ENCODE measurements at places on chromosomes 1 and 21. TPM values are rescaled to one million over a fixed set of nuclear protein-coding genes. Genes with fewer than 3 reads are reported as not detected.

Gene VANGL2
- total RNA-seq = 0.02 TPM

Gene NCF2
- total RNA-seq = 6.2 TPM

Gene RAB3B
- total RNA-seq = 0.02 TPM

Gene HORMAD1
- total RNA-seq = not detected

Gene RNU1-4
- 1,962 TPM for total RNA-seq

Gene CLCA1
- total RNA-seq = not detected

GRCh38 chr1:183027031-183027430 lies 3.8 kb downstream of the LAMC1 start:
- H3K27ac ChIP-seq = no peak overlapping the region
- peaks cover 74% of the 10 kb centered on the region for H3K27me3 ChIP-seq
- H3K4me3 ChIP-seq = no peak overlapping the region
- peaks cover 11% of the 10 kb centered on the region for H3K4me1 ChIP-seq
- no peak for DNase-seq

DNA sequence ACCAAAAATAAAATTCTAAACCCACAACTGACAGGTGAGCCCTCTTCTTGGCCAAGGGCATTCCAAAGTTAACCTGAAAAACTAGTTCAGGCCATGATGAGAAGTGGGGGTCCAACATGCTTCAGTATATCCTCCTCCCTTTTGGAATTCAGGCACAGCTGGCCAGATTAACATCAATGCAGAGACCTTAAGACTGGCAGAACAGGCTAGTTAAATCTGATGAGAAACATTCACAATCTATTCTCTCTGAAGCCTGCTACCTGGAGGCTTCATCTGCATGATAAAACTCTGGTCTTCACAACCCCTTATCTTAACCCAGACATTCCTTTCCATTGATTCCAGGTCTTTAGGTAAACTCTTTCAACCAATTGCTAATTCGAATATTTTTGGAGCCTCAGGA lies 26.7 kb upstream of the ZBTB8B start:
- no peaks in the 10 kb centered on the region for H3K4me1 ChIP-seq
- peaks cover 12% of the 10 kb centered on the region for H3K27me3 ChIP-seq
- H3K27ac ChIP-seq = no peak overlapping the region

GRCh38 chr1:184623404-184623803 lies 131.3 kb downstream of the EDEM3 start:
- DNase-seq = no peak
- no peak overlapping the region for H3K4me3 ChIP-seq
- H3K36me3 ChIP-seq = no peaks in the 10 kb centered on the region
- H3K27me3 ChIP-seq = peaks cover 2% of the 10 kb centered on the region

DNA sequence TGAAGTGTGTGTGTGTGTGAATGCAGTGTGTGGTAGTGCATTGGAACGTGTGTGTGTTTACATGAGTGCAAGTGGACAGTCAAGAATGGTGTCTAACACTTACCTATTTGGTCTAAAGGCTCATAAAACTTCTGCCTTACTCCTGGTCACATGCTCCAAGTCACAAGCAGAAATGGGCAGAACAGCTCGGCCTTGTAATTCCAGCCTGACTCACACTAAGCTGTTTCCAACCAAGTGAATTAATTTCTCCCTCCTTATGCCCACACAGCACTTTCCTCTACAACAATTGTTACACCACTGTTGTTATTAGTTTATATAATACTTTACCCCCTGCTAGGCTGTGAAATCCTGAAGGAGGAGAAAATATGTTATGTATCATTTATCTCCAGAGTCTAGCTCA lies 43.8 kb downstream of the DDR2 start:
- H3K36me3 ChIP-seq = no peaks in the 10 kb centered on the region
- no peak overlapping the region for H3K4me3 ChIP-seq
- DNase-seq = no peak
- no peak overlapping the region for H3K27ac ChIP-seq
- H3K4me1 ChIP-seq = no peaks in the 10 kb centered on the region

DNA sequence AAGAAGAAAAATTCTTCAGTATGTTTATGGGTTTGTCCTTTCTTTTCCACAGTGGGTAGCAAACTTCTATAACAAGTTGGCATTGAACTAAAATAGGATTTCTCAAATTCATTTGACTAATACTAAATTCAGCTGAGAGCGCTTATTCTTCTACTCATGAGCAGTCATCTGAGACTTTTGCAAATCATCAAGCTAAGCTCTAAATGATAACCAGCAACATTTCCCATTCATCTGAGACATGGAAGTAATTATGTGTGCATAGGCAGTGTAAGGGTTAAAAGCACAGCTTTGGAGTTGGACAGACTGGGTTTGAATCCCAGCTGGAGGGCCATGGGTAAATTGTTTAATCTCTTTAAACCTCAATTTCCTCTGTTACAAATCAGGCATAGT lies 18.3 kb upstream of the CNR2 start:
- H3K4me3 ChIP-seq = no peak overlapping the region
- no peak overlapping the region for H3K27ac ChIP-seq
- DNase-seq = no peak
- no peaks in the 10 kb centered on the region for H3K36me3 ChIP-seq
- H3K27me3 ChIP-seq = peaks cover 4% of the 10 kb centered on the region

DNA sequence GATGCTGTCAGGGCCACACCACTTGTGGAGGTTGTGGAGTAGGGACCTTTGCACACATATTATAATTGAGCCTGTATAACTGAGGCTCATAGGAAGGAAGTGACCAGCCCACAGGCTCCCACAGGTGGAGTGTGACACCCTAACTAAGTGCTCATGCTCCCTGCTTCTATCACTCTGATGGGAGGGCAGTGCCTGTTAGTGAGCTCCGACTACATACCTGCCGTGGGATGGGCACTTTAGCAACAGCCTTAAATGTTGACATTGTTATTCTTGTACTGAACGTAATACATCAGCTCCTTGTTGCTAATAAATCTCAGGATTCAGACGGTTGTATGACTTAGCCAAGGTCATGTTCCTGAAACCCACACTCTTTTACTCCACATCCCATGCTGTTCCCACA lies 58.0 kb downstream of the BEND5 start:
- no peaks in the 10 kb centered on the region for H3K4me1 ChIP-seq
- no peaks in the 10 kb centered on the region for H3K27me3 ChIP-seq
- no peaks in the 10 kb centered on the region for H3K36me3 ChIP-seq
- DNase-seq = no peak
- no peak overlapping the region for H3K27ac ChIP-seq
- no peak overlapping the region for H3K4me3 ChIP-seq

DNA sequence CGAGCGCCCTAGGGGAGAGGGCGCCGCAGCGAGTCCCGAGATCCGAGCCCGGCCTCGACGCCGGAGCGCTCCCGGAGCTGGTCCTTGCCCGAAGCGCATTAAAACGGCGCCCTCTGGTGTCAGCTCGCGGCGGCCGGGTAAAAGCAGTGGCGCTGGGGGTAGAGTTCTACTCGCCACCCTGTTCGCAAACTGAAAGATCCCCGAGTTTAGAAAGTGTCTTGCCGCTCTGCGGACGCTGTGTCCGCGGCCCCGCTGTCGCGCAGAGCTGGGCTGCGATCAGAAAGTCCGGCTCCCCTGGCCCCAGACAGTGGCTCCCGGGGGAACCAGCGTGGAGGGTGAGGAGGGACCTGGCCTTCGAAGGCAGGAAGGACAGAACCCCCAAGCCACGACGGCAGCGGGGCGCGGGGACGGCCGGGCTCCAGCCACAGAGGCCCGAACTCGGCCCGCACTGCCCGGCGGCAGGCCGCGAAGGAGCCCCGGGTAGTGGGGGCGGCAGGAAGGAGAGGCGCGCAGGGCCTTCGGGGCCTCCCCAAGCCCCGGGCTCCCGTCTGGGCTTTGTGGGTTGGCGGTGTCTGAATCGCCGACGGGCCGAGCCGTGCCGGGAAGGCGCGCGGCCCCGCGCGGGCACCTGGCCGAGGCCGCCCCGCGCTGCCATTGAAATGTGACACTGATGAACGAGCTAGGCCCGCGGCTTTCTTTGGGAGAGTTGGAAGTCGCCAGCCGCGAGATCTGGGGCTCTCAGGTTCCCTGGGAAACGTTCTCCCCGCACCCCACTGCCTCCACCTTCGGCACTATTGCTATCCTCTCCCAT lies 39.1 kb upstream of the NFIA start:
- H3K36me3 ChIP-seq = no peaks in the 10 kb centered on the region
- H3K4me3 ChIP-seq = peak overlapping the region; percentile 49
- peaks cover 58% of the 10 kb centered on the region for H3K27me3 ChIP-seq

GRCh38 chr1:37159102-37159501 lies 124.8 kb upstream of the GRIK3 start:
- H3K27ac ChIP-seq = no peak overlapping the region
- H3K4me3 ChIP-seq = no peak overlapping the region
- no peaks in the 10 kb centered on the region for H3K27me3 ChIP-seq
- no peaks in the 10 kb centered on the region for H3K36me3 ChIP-seq
- H3K4me1 ChIP-seq = no peaks in the 10 kb centered on the region
- DNase-seq = no peak

DNA sequence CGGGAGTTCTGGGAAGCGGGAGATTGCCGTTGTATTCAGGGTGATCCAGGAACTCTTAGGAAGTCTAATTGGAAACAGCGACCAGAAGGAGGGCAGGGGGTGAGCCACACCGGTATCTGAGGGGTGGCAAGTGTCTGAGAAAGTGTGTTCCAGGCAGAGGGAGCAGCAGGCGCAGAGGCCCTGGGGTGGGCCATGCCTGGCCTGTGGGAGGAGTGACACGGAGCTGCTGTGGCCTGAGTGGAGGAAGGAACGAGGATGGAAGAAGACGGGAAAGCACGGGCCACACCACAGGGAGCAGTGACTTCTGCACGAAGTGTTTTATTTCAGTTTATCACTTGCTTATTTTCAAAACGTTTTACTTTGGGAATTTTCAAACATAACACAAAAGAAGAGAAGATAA lies 11.3 kb downstream of the PER3 start:
- no peaks in the 10 kb centered on the region for H3K4me1 ChIP-seq
- H3K4me3 ChIP-seq = no peak overlapping the region

- no peaks in the 10 kb centered on the region for H3K4me1 ChIP-seq
- H3K36me3 ChIP-seq = no peaks in the 10 kb centered on the region
- H3K27me3 ChIP-seq = no peaks in the 10 kb centered on the region
Observed at GRCh38 chr1:175889848-175890247, 146.5 kb upstream of the TNR start.

- no peak for DNase-seq
- peaks cover 20% of the 10 kb centered on the region for H3K27me3 ChIP-seq
- no peak overlapping the region for H3K27ac ChIP-seq
- H3K4me3 ChIP-seq = no peak overlapping the region
Observed at GRCh38 chr1:88466899-88467580, 217.0 kb upstream of the PKN2 start.

DNA sequence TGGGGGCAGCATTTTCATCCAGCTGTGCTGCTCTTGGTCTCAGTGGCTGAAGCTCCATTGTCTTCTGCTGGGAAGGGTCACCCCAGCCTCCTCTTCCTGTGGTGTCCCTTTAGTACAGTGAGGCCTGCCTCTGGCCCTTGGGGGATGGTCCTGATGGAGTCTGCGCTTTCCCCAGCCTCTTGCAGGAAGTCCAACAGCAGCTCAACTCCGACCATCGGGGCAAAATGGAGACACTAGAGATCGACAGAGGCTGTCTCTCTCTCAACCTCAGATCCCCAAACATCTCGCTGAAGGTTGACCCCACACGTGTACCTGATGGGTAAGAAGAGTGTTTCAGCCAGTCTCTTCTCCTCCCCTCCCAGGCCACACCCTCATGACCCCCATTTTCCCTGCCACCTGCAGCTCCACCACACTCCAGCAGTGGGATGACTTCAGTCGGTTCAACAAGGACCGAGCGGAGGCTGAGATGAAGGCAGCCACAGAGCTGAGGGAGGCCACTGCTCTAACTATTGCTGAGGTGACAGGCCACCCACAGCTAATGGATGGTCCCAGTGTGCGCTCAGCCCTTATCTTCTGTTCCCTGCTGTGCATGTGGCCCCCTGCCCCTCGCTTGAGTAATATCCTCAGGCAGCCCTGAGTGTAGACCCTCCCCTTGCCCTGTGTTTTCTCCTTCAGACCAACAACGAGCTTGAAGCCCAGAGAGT lies 2.0 kb upstream of the ADPRS start:
- peaks cover 20% of the 10 kb centered on the region for H3K27me3 ChIP-seq
- H3K27ac ChIP-seq = peak overlapping the region; percentile 85
- H3K36me3 ChIP-seq = peaks cover 12% of the 10 kb centered on the region
- DNase-seq = peak; percentile 61
- peak overlapping the region; percentile 56 for H3K4me3 ChIP-seq
- H3K4me1 ChIP-seq = peaks cover 14% of the 10 kb centered on the region

DNA sequence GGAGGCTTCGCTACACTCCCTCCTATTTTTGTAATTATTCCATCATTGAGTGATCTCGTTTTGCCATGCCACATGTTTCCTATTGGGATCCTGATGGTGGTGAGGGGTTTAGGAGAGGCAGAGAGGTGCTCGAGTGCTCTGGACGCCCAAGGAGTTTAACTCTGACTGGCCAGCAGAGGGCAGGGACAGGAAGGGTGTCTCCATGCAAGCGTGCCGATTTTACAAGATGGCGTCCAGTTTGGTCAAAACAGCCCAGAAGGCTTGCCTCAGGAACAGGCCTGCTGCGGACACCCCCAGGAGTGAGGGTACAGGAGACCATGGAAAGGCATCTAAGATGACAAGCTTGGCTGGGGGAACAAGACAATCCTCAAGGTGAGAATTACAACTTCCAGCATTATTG lies 33.8 kb upstream of the KCNE2 start:
- no peaks in the 10 kb centered on the region for H3K36me3 ChIP-seq
- H3K4me3 ChIP-seq = no peak overlapping the region
- peaks cover 12% of the 10 kb centered on the region for H3K27me3 ChIP-seq
- no peaks in the 10 kb centered on the region for H3K4me1 ChIP-seq

GRCh38 chr1:65946960-65947359 lies 154.3 kb downstream of the PDE4B start:
- H3K4me3 ChIP-seq = no peak overlapping the region
- H3K36me3 ChIP-seq = no peaks in the 10 kb centered on the region
- H3K27me3 ChIP-seq = peaks cover 16% of the 10 kb centered on the region
- no peak overlapping the region for H3K27ac ChIP-seq

- no peak overlapping the region for H3K27ac ChIP-seq
- H3K4me3 ChIP-seq = no peak overlapping the region
- peaks cover 15% of the 10 kb centered on the region for H3K27me3 ChIP-seq
Observed at GRCh38 chr1:154695985-154696384, 88.0 kb upstream of the ADAR start.

- H3K27ac ChIP-seq = no peak overlapping the region
- no peak for DNase-seq
- H3K4me3 ChIP-seq = no peak overlapping the region
Observed at GRCh38 chr1:3553166-3553939, 58.0 kb downstream of the MEGF6 start.

GRCh38 chr1:12320486-12320885 lies 90.7 kb downstream of the VPS13D start:
- no peak overlapping the region for H3K27ac ChIP-seq
- H3K27me3 ChIP-seq = no peaks in the 10 kb centered on the region

Measured in activated CD4-positive, alpha-beta T cell treated with anti-CD3 and anti-CD28 coated beads, Interleukin-2, amount 10 ng/mL, durations not matched to agents 24 days and 14 days (primary cell).